ENCODE measurements at places on chromosomes 3 and 15.
A peak's percentile ranks its signal among the peaks of the same experiment; 100 is the strongest.

DNA sequence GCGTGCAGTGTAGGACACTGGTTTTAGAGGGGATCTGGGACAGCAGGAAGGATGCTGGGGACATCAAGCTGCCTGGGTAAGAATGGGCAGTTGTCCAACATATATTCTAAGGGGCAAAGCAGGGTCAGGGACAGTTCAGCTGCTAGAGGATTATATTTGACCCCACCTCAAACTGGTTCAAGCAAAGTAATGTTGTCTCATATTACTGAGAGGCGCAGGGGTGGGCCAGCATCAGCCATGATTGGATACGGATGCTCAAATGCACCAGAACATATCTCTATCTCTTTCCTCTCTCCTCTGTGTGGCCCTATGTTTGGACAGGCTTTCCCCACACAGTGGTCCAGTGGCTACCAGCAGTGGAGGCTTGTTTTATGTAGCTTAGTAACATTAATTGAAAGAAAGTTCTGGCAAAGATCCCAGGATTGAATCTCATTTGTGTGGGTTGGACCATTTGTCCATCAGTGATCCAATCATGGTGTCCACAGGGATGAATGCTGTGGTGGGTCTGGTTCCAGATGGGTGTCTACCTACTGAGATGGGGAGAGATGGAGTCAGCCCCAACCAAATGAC is 49.8 kb upstream of the RGMA start:
- no peak for DNase-seq

DNA sequence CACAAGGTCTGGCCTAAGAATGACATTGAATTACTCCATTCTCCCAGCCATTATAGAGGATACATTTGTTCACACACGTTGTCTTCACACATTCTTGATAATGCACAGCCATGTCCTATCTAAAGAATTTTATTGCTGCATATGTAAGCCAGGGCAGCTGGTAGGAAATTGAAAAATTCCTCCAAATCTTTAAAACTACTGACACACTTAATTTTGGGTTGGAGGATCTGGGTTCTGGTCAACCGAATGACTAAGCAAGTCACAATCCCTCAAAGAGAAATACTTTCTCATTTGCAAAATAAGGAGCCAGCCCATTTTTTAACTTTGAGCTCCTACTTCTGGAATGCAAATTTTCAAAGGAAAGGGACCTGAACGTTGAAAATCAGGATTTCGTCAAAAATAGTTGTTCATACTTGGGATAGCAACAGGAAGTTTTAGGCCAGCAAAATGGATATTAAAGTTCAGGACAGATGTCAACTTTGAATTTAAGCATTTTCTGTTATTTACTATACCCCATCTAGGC is 638.3 kb downstream of the NTRK3 start:
- no peak for DNase-seq

DNA sequence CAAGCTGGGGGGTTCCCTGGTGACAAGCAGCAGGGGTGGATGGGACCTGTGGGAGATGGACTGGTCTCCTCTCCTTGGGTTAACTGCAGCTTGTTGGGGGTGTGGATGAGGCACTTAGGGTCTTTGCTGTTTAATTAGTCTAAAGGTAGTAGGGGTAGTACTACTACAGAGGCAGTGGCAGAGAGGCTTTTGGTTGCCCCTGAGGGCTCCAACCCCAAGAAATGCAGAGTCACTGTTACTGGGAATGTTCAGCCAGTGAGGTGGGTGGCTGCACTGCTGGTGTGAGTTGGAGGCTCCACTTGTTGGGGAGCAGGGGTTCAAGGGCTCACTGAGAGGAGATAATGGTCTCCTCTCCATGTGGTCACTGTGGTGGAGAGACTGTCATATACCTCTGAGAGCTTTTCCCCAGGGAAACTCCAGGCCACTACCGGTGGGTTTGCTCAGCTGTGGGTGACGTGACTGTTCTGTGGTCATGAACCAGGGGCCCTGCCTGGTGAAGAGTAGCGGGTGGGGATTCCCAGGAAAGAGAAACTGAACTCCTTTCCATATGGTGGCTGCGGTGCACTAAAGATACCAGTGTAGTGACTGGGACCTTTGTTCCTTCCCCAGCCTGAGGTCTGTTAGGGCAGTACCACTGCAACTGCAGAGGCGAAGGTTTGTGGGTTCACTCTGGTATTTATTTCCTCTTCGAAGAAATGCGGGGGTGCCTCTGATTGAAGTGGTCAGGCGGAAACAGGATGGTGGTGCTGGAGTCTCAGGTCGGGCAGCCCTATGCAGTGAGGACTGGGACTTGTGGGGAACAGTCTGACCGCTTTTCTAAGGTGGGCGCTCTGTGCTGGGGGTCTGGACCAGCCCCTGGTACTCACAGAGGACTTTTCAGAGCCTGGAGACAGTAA is 68.9 kb upstream of the TNFSF10 start:
- peak; percentile 60 for DNase-seq

- DNase-seq: no peak
These were observed 307.6 kb downstream of the ZBTB20 start for GRCh38 chr3:114839476-114839875.

- DNase-seq: no peak
These were observed 61.5 kb upstream of the SETMAR start for GRCh38 chr3:4241595-4242170.

DNA sequence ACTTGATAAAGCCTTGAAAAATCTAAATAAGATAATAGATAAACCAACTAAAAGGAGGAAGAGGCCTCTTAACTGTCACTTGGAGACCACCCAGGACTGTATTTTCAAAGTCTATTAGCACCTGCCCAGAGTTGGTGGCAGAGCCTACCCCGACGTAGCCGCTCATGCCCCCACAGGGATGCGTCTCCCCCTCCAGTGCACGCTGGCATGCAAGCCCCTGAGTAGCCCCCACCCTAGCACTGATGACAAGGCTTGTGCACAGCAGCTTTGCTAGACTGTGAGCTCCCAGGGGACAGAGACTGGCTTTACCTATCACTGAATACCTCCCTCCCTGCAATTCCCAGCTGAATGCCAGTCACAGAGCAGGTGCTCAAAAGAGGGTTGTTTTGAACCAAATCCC is 54.1 kb upstream of the HES1 start:
- no peak for DNase-seq

GRCh38 chr15:101148166-101148880 is 103.5 kb downstream of the CHSY1 start:
- DNase-seq: no peak
